Activated T-cell treated with anti-CD3 and anti-CD28 coated beads for 48 hours (primary cell): ENCODE measurements at places on chromosomes 3 and 15.
A peak's percentile ranks its signal among the peaks of the same experiment; 100 is the strongest.

GRCh38 chr3:106282943-106283342, 414.1 kb upstream of the CBLB start:
- no peak for DNase-seq

DNA sequence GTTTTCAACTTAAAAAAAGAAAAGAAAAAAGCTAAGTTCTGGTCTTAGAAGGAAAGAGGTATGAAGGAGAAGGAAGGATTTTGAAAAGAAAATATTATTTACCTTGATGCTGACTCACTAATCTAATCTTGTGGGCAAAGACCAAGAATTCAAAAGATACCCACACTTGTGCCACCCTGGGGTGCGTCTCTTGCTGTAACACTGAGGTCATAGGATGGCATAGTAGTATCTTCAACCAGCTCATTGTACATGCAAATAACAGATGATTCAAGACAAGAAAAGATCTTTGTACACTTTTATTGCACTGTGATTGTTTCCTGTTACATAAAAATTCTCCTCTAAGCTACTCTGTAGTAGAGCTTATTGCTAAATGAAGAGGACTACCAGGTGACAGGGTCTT, 17.3 kb downstream of the PLS1 start:
- DNase-seq = no peak

DNA sequence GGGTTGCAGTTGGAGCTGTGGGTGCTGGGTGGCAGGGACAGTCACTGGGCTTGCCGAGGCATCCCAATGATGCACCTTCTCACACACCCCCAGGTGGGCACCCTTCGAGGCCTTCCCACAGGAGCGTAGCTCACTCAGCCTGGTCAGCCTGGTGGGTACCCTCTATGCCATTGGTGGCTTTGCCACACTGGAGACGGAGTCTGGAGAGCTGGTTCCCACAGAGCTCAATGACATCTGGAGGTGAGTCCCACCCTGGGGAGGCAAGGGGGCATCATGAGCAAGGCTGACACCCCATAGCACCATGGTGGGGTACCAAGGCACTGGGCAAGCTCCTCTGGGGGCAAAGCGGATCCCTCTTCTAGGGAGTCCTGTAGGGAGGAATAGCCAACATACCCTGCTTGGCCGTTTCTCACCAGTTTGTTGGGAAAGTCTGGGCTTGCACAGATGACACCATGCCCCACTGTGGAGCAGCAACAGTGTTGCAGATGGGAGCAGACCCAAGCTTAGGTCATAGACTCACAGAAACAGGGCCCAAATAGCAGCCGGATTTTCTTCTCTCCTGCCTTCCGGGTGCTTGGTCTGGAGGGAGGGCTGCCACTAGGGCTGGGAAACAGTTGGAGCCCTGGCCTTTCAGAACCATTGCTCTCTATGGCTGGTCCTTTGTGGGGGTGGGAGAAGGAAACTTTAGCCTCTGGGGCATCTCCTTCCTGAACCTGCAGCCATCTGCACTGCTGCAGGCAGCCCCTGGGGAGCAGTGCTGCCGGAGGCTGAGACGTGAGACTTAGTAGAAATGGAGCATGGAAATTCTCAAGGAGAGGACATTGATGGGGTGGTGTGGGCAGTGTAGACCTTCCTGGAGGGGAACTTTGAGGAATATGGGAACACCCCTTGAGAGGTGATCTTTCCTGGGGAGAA, 5.7 kb downstream of the KLHL40 start:
- DNase-seq = no peak

DNA sequence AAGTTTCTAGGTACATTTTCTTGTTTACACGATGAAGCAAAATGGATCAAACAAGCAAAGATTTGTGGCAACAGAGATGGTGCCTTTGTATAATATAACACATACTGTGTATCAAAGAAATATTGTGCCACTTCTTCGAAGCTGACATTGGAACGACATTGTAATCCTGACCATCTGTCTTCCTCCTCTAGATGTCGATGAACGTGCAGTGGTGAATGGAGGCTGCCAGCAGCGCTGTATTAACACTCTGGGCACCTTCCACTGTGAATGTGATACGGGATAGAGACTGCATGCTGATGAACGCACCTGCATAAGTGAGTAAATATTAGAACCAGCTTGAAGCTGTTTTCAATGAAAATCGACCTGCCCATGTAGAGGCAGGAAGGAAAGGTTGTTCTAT, 613.3 kb upstream of the GOLIM4 start:
- DNase-seq = no peak

- DNase-seq = no peak
Measured at GRCh38 chr3:47901280-47901833, 98.4 kb downstream of the DHX30 start.

- no peak for DNase-seq
Measured at GRCh38 chr3:47377186-47377585, 3.6 kb upstream of the PTPN23 start.

- DNase-seq = no peak
Measured at GRCh38 chr15:29805043-29805707, 17.1 kb downstream of the TJP1 start.

- no peak for DNase-seq
Measured at GRCh38 chr15:29753506-29753905, 68.8 kb downstream of the TJP1 start.

DNA sequence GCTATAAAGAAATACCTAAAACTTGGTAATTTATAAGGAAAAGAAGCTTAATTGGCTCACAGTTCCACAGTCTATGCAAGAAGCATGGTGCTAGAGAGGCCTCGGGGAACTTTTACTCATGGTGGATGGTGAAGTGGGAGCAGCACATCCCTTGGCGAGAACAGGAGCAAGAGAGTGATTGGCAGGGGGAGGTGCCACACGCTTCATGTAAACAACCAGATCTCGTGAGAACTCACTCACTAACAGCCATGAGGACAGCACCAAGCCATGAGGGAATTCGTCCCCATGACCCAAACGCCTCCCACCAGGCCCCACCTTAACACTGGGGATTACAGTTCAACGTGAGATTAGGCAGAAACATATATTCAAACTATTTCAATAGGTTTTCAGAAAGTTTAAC, 28.0 kb downstream of the GABRB3 start:
- DNase-seq = no peak

DNA sequence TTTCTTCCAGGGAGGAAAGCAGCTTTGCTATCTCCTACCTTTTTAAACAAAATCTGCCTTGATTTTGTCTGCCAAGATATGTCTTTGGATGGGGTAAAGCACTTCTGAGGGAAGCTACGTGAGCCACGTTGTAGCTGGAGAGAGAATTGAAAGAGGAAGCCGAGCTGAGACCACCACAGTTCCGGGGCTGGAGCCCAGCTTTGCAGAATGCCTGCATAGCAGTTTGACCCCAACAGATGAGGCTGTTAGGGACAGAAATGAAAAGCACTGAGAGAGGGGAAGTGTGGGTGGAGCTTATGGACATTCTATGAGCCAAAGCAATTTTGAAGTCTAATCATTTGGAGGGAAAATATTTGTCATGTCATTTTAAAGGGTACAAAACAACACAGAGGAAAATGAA, 45.4 kb downstream of the LIPC start:
- DNase-seq = no peak

GRCh38 chr15:80989081-80989517, 520 bp downstream of the MESD start:
- no peak for DNase-seq

GRCh38 chr3:12978682-12979081, 94.5 kb downstream of the IQSEC1 start:
- DNase-seq = no peak

DNA sequence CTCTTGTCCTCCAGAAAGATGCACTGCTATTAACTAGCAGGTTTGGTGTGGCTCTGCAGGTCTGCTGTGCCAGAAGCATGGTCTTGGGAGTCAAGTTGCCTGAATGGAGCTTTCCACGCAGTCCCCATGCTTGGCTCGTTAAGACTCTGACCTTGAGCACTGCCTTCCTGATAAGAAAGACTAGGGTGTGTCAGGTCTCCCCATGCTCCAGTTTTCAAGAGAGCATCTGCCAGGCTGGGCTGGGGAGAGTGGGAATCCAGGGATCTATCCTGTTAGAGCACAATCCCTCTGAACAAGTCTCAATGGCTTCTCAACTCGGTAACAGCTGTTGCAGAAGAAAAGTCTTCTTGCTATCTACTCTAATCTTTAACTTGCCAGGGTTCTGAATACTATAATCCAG, 98.2 kb downstream of the TJP1 start:
- DNase-seq = no peak

DNA sequence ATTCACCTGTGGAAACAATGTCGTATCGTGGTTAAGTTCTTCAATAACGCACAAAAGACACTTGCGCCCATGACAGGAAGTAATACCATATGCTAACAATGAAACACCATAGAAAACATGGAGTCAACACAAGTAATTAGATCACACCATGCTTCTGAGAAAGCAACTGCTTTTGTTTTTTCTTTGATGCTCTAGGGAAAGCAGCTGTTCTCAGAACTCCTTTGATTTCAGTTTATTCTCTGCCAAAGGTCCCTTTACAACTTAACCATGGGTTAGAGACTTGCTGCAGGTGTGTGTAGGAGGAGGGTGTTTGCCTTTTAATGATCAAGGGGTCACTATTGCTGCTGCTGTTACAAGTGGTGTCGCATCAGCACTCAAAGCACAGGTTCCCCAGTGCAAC, 324.0 kb upstream of the SLCO3A1 start:
- DNase-seq = no peak

DNA sequence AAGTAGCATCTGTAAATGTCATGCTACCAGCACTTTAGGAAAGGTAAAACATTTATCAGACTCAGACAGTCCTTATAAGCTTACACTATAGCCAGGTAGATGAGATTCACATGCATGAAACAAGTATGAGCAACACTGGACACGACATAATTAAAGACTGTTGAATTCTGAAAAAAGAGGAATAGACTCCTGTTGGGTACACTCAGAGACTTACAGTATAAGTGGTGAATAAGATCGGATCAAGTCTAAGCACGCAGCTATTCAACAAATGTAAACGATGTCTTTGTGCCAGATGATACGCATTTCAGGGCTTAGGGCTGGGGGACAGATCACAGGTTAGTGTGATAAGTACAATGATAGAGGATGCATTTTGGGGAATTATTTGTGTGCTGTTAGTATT, 43.2 kb upstream of the SPPL2A start:
- no peak for DNase-seq

DNA sequence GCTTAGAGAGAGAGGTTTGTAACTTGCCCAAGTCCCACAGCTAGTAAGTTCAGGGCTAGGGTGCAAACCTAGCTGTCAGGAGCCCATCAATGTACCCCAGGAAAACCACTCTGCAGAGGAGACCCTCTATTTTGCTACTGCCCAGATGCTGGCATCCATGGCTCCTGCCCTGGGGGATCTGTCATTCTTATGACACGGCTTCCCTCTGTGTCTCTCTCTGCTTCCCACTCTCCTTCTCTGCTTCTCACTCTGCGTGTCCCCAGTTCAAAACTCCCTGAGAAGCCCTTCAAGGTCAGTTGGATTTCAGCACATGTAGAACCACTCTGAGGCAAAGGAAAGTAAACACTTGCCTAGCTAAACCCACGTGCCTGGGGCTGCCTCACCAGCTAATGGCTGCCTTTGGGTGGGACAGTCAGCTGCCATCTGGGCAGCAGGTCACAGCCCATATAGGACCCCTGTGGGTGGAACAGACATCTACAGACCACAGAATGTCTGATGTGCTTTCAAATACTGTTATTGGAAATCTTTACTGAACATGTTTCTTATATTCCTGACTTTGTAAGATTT, 29.4 kb upstream of the SLCO2A1 start:
- no peak for DNase-seq

DNA sequence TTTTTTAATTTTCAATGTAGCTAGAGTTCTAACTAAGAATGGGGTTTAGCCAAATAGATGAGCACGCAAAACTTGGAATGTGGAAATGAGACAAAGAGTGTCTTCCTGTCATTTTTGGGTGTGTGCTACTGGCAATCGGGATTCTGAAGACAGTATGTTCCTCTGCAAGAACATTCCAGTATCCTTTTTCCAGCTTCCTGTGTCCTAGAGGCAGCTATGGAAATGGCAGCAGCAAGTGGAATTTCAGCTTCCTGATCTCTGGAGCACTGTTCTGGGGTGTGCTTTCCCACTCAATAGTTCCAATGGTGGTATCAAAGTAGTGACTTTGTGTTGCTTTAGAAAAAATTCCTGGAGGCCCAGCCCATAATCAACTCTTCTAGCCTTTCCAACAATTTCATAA, 642.9 kb upstream of the KCNMB2 start:
- no peak for DNase-seq

GRCh38 chr3:39528844-39529243, 61.4 kb downstream of the MOBP start:
- no peak for DNase-seq

- DNase-seq = peak; percentile 40
Measured at GRCh38 chr15:68818769-68819494, 1.8 kb downstream of the ANP32A start.

DNA sequence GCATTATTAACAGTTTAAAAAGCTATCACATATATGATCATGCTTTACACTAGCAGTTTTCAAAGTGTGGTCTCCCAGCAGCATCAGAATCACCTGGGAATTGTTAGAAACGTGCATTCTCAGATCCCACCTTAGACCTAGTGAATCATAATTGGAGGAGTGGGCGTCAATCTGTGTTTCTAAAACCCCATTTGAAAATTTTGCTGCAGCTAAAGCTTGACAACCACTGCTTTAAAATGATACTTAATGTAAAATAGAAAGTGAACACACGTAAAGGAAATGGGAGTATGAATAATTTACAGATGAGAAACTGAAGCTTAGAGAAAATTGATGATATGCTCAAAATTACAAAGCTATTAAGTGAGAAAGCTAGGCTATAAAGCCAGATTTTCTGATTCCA, 62.3 kb downstream of the SLC9C1 start:
- no peak for DNase-seq

DNA sequence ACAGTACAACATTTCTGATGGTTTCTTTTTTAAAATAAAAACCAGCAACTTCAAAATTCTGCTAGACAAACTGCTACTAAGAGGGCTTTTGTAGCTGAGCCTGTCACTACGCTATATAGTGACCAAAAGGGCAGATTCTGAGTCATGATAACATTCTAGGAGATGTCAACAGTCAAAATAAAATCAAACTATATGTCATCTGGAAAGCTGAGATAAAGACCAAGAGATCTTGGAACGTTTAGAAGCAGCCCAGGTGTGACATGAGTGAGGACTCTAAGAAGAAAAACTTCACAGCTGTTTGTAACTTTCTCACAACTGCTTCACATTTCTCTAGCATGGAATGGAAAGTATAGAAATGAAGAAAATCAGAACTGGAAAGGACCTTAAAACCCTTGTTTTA, 84.6 kb downstream of the FILIP1L start:
- no peak for DNase-seq
